Stimulated activated CD8-positive, alpha-beta memory T cell treated with anti-CD3 and anti-CD28 coated beads, Interleukin-15, amount 100 ng/mL, for 48 hours (primary cell): ENCODE measurements at places on chromosomes 5 and 9.

DNA sequence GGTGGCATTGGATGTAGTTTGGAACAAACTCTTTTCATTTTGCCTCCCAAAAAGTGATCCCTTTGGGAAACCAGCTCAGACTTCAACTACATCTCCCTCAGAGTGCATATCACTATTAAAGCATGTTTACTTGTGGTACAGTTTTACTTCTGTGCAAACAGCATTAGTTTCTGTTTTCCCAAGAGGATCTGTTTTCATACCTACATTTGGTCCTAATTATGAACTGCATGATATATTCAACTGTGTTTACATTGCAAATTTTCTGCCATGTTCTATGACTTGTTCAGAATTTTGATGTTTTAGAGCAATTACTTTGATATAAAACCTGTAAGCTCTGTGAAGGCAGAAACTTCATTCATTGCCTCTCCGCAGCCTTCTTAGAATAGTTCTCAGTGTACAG, 681.5 kb upstream of the ACO1 start:
- DNase-seq: no peak

GRCh38 chr5:168699002-168699401, 119.8 kb upstream of the PANK3 start:
- DNase-seq: no peak

DNA sequence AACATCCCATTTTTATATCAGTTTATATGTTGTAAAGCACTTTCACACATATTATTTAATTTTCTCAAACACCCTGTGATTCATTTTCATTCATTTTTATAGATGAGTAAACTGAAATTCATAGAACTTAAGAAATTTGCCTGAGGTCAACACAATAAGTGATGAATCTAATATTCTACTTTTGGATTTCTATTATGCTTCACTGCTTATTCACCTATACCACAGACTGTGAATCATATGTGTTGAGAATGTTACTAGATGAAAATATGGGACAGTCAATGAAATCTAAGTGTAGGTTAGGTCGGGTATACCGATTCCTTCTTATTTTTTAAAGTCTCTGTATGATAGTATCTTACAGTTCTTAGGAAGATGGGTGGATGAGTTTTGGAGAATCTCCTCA, 24.8 kb downstream of the CDC37L1 start:
- no peak for DNase-seq

DNA sequence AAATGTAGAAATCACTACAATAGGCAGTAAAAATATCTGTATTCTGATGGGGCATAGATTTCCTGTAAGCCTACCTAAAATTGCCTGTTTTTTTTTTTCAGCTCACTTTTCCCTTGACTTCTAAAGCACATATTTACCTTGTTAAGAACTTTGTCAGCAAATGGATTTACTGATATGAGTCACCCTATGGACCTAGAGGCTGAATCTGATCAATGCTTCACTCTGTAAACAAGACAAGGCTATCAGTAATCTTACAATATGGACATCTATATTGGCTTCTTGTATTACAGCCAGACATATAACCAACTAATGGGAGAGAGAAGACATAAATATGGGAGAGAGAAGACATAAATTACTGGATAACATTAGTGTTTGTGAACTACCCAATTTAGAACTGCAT, 792.7 kb upstream of the CHD1 start:
- no peak for DNase-seq

GRCh38 chr5:6596388-6596787, 36.5 kb downstream of the NSUN2 start:
- no peak for DNase-seq

DNA sequence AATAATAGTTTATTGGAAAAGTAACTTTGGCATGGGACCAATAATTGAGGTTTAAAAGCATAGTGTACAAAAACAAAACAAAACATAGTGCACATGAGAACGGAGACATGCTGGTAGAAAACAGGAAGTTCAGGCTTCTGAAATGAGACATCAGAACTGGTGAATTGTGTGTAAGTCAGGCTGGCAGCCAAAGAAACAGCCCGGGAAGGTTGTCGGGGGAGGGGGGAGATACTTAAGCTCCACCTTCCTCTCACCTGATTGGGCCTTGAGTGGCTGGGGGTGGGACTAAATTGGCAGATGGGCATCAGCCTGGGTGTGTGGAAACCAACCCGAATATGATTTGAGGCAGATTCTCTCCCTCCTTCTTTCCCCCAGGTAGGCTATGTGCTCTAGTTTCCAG, 256.3 kb downstream of the SMARCA2 start:
- no peak for DNase-seq

DNA sequence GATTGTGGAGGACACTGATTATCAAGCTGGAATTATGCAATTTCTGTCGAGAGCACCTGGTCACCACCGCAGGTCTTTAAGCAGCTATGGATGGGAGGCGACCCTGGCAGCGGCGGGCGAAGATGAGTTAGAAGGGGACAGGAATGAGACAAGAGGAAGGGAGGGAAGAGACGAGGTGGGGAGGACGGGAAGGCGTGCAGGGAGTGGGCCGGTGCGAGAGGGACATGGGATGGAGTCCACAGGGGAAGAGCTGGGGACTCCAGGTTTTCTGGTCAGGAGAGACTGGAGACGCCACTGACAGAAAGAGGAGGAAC, 192.3 kb downstream of the MELK start:
- DNase-seq: no peak

GRCh38 chr5:43073597-43074546, 33.8 kb upstream of the ANXA2R start:
- no peak for DNase-seq

- DNase-seq: no peak
Measured at GRCh38 chr9:8858596-8859161, 1059.1 kb upstream of the DMAC1 start.

DNA sequence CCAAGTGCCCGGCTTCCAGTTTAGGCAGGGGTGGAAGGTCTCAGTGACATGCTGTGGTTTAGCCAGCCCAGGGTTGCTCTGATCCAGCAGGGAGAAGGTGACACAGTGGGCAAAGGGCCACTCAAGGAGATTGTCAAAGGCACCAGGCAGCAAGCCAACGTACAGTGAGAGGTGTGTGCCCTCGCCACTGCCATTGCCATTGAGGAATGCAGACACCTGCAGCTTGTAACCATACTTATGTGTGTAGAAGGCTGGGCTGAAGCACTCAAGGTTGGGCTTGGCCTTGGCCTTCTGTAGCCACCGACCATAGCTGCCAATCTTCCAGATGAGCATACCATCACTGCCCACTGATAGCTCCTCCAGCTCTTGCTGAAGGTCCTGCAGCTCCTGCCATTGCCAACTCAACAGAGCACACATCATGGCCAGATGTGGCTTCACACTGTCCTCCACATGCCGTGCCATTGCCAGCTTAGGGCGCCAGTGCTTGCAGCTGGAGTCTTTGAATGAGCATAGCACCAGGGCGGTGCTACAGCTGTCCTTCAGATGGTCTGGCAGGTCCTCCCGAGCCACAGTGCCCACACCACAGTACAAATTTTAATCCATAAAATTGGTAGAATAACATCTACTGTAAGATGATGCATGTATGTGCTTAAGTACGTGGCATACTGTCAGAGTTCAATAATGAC, 59.7 kb upstream of the HMHB1 start:
- no peak for DNase-seq

- DNase-seq: no peak
Measured at GRCh38 chr5:158147227-158147626, 288.3 kb upstream of the CLINT1 start.
